ENCODE measurements at places on chromosomes 16 and 17.
A peak's percentile ranks its signal among the peaks of the same experiment; 100 is the strongest.

DNA sequence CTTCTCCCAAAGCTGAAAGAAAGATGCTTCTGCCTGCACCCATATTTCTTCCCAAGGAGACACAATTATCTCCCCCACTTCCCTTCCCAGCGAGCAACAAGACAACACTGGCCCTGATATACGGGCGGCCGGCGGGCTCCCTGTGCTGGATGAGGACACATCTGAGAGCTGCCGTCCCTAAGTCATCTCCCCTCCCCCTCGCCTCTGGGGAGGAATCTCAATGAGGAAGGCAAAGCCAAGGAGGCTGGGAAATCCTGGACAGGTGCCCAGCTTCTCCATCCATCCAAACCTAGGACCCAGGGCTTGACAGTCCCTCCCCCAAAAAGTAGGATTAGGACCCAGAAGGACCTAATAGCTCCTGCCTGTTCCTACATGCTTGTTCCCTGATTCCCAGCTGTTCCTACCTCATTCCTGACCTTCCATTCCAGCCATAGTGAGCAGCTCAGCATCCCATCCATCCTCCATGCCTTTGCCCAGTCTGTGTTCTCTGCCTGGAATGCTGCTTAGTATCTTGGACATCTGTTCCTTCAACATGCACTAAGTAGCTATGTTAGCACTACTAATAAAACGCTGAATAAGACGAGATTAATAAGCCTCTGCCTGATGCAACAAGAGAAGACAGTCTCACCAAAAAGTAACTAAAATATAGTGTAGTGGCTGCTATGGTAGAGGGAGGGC lies 167.9 kb downstream of the CCT6B start:
- no peak for DNase-seq

- DNase-seq, result no peak
Measured at GRCh38 chr16:21167929-21168602, 9.6 kb downstream of the LDAF1 start.

GRCh38 chr16:4893103-4893862 lies 43.7 kb downstream of the PPL start:
- no peak for DNase-seq

- DNase-seq, result no peak
Measured at GRCh38 chr17:35757243-35757642, 3.4 kb upstream of the C17orf50 start.

GRCh38 chr16:58733248-58733670 lies 857 bp downstream of the GOT2 start:
- DNase-seq, result no peak

GRCh38 chr16:50765260-50765659 lies 23.4 kb downstream of the CYLD start:
- no peak for DNase-seq

- no peak for DNase-seq
Measured at GRCh38 chr16:49608779-49609178, 235.2 kb downstream of the C16orf78 start.

- DNase-seq, result no peak
Measured at GRCh38 chr16:89193576-89194293, 6.6 kb downstream of the SLC22A31 start.

DNA sequence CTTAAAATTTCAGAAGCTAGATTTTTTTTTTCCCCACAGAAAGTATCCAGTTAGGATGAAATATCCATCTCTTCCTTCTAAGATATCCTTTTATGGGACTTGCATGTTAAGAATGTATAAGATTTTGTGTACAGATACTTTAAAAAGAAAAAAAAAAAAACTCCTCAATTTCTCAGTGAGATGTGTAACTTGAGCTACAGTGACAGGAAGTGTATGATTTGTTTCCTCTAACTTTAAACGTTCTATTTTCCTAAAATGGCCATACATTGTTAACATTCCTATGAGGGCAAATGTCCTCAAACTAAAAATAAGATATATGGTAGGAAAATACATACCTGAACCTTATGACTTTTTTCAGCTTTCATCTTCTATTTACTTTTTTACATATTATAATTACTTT lies 8.9 kb downstream of the FBXO47 start:
- DNase-seq, result no peak

GRCh38 chr17:17153071-17153470 lies 53.1 kb downstream of the PLD6 start:
- no peak for DNase-seq

DNA sequence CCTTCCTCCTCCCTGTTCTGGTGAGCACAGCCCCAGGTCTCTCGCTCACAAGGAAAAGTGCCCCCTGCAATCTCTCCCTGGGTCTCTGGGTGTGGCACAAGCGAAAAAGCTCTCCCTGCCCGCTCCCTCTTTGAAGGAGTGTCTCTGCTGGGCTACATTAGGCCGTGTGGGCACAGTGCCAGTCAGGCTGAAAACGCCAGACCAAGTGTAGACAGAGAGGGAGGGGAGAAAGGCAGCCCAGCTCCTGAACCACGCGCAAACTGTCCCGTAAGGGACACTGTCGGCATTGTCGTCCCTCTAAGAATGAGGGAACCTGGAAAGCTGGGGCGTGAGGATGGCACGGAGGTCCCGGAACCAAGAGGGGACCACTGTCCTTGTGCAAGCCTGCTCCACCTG lies 3.9 kb downstream of the SMIM5 start:
- DNase-seq, result peak; percentile 54

DNA sequence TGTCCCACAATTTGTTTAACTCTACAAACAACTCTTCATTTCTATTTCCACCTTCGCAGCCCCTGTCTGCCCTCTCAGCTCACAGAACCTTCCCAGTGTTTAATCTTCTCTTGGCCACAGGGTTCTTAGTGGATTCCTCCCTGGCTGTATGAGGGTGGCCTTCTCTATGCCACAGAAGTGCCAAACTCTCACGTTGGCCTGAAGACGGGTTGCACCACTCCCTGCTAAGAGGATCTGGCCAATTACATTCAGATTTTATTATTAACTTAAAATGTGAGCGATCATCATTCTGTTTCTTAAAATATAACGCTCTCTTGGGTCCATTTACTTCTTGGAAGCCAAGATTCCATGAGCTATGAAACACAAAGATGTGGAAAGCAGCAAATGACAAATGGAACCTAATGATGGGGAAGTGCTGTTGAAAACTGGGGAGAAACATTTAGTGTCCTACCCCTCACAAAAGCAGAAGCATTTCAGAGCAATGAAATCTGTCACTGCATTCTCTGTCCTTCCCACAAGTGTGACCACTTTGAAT lies 91.3 kb upstream of the NOG start:
- no peak for DNase-seq

- no peak for DNase-seq
Measured at GRCh38 chr17:51647826-51648225, 387.5 kb downstream of the UTP18 start.

DNA sequence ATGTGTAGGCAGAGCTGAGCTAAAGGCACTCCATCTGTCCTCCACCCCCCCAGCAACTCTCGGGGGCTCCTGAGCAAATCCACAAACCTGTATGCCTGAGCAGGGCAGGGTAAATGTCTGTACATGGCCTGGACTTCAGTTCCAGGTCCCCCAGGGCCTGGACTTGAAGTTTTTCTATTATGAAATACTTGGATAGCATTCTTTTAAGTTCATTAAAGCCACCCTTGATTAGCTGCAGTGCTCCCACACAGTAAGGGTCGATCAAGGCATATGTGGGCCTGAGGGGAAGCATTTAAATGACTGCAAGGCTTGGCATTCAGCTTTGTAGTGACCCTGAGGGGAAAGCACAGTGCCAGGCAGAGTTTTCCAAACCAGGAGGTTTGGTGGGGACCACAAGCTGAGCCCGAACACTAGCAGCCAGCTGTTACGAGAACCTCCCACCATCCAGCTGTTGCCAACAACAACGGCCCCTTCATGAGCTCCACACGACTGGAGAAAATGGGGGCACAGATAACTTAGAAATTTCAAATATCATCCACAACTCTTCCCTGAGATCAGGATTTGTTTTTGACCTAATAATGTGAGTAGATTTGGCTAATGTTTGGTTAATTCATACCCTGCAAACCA lies 6.7 kb downstream of the FAM117A start:
- no peak for DNase-seq

- no peak for DNase-seq
Measured at GRCh38 chr16:14528306-14528705, 101.8 kb downstream of the PARN start.

DNA sequence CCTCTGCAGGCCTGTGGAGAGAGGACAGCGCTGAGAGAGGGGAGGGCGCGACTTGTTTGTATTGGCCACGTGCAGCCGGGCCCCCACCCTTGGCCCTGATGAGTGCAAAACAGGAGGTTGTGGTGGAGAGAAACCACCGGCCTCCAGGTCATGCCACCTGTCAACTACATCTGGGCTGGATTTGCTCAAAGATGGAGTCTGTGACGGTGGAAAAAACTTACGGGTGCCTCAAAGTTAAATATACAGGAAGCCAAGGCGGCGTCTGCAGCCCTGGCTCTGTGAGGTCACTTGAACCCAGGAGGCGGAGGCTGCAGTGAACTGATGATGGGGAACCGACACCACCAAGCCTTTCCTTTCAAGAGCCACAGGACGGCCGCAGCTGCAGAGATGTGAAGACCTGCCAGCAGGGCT lies 15.7 kb downstream of the C16orf74 start:
- no peak for DNase-seq

- DNase-seq, result no peak
Measured at GRCh38 chr17:15220785-15221184, 44.3 kb downstream of the PMP22 start.

GRCh38 chr16:68069511-68070248 lies 15.5 kb upstream of the NFATC3 start:
- peak; percentile 14 for DNase-seq

DNA sequence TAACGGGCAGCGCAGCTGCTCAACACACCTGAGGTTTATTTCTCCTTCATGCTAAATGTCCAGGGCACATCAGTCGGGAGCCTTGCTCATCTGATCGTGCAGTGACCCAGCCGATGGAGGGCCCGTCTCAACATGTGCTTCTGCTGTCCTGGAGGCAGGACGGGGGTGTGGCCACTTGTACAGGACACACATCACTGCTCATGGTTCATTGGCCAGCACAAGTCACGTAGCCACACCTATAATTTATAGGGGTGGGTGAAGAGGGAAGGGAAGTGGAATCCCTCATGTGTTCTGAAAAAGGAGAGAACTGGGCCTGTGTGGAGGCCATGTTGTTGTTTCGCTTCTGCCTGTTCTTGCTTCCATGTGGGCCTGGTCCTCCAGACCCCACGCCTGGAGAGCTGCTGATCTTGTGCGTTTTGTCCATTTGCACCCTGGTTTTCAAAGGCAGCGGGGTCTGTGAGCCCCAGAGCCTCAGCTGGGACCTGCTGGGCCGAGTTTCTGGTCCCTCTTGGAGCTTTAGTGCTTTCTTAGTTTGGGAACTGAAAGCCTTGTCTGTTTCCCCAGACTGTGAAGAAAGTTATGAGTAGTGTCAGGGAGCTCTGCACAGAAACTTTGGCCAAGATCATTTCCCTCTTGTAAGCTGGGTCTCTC lies 60.5 kb downstream of the CMIP start:
- no peak for DNase-seq

DNA sequence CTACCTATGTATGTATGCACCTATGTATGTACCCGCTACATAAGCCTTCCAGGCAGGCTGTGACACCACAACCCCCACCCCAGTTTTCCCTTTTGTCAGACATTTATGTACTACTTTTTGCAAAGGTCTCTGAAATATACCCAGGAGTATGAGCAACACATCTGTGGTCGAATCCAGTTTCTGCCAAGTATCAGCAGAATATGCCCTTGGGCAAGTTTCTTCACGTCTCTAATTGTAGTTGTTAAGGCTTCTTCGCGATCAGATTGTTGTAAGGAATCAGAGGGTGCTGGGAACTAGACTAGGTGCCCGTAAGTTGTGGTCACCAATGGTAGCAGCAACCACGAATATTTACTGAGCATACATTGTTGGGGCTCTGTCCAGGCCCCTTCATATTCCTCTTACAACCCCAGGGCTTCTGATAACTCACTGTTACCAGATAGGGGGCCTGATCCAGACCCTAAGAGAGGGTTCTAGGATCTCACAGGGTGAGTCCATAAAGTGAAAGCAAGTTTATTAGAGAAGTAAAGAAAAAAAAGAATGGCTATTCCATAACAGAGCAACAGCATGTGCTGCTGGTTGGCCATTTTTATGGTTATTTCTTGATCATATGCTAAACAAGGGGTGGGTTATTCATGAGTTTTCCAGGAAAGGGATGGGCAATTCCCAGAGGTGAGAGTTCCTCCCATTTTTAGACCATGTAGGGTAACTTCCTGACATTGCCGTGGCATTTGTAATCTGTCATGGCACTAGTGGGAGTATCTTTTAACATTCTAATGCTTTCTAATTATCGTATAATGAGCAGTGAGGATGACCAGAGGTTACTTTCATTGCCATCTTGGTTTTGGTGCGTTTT lies 16.6 kb downstream of the NUDT7 start:
- DNase-seq, result no peak

DNA sequence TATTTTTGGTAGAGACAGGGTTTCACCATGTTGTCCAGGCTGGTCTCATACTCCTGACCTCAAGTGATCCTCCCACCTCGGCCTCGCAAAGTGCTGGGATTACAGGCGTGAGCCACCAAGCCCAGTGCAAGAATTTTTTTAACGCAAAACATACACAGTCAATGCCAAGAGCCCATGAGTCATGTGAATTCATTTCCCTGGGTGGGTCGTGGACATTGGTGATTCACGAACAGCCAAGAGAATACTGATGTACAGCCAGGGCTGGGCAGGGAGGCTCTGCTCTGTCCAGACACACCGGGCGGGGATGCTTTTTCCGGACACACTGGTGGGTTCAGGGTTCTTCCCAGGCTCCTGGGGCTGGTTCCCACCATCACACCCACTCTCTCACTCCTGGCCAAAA lies 17.7 kb downstream of the SLC38A8 start:
- DNase-seq, result no peak

DNA sequence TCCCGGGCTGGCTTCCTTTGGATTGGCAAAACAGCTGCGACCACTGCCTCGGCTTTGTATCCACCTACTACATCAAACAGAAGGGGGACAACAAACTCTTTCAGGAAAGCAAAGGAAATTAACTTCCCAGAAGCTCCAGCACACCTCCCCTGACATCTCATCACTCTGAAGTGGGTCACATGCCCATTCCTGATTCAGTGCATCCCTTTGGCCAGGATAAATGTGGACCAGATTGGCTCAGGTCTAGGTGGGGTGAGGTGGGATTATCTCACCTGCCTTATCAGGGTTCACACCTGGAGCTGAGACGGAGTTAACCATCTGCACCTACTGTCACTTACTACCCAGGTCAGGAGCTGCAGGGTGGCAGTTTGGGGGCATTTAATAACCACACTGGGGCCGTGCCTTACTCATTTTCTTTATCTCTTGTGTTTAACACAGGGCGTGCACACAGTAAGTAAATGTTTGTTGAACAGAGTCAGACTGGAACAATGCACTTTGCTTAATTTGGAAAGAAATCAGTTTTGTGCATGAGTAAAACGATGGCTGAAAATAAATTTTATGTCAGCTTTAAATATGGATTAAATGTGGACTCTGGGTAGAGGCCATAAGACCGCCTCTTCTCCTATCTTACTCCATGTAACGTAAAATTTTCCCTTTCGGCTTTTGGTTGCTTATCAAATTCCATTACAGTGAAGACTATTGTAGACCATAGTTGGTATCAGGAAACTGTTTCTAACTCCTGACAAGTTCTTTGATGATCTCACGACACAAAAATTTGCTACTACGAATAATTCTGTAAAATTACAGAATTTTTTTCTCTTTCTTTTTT lies 36.0 kb downstream of the IQCK start:
- DNase-seq, result no peak
